ENCODE measurements at places on chromosomes 1 and 21. TPM values are rescaled to one million over a fixed set of nuclear protein-coding genes. Genes with fewer than 3 reads are reported as not detected.

VAV3 gene
- not detected for total RNA-seq

LCA5L gene
- 0.65 TPM for total RNA-seq

OLFML2B gene
- total RNA-seq = 14.5 TPM

C4BPA gene
- not detected for total RNA-seq

ST6GALNAC5 gene
- total RNA-seq = 0.09 TPM

TCHHL1 gene
- total RNA-seq = not detected

MYOG gene
- total RNA-seq = not detected

OR10J1 gene
- total RNA-seq = not detected

TNFRSF18 gene
- not detected for total RNA-seq

DNAH14 gene
- 33.9 TPM for total RNA-seq

CFHR4 gene
- not detected for total RNA-seq

- no peak for DNase-seq
Measured at GRCh38 chr1:3477241-3477995, 23.0 kb downstream of the ARHGEF16 start.

- no peak for DNase-seq
Measured at GRCh38 chr21:36075171-36075570, 5.3 kb downstream of the CBR1 start.

GRCh38 chr1:30043256-30043655, 680.1 kb downstream of the MATN1 start:
- no peak for DNase-seq

DNA sequence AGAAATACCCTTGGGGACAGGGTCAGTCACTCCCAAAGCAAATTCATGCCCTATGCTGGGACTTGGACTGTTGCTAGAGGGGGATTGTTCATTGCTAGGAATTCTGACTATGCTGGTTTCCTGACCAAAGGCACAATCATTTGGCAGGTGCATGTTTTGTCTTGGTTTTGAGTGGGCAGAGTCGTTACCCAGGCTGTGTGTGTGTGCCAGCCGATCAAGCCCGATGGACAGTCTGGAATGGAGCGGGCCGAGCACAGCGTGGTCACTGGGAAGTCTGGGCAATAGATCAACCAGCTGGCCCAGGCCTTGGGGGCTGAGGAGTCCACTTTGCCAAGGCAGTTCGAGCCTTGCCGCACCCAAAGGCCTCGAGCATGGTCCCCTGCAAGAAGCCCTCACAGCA, 60.9 kb downstream of the HTR6 start:
- no peak for DNase-seq

- DNase-seq = no peak
Measured at GRCh38 chr1:201142849-201143725, 11.2 kb downstream of the TMEM9 start.

DNA sequence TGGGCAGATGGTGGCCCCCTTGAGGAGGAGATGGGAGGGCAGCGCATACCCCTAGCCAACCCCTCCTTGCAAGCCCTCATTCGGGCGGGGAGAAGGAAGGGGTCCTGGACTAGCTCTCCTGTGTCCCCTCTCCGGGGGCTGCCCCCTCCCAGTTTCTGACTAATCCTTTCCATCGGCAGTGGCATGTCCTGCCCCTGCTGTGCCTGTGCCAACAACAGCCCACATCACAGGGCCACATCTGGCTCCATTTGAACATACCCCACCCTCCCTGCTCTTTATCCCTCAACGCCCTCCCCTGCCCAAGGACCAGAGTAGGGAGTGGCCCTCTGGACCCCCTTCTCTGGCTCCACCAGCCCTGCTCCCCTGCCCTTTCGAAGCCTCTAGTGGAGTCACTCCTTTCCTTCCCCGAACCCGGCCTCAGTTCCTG, 11.0 kb upstream of the LMNA start:
- peak; percentile 80 for DNase-seq

GRCh38 chr1:192147221-192147620, 11.0 kb upstream of the RGS18 start:
- DNase-seq = peak; percentile 39

DNA sequence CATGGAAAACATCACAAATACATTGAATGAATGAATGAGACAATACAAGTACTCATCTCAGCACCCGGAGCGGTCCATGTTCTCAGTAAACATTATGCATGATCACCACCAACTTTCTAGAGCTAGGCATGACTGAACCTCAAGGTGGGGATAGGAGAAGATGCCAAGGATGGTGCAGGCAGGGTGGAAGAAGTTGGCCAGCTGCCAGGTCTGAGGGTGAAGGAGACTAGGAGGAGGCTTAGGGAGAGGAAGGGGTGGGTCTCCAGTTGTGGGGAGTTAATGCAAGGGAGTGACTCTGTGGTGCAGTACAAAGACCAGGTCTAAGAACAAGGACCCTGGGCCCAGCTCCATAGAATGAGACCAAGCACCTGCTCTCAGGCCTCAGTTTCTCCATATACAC, 91.7 kb downstream of the MATN1 start:
- no peak for DNase-seq

- DNase-seq = peak; percentile 4
Measured at GRCh38 chr1:32618673-32619221, 31.6 kb downstream of the ZBTB8OS start.

- no peak for DNase-seq
Measured at GRCh38 chr1:78091215-78091813, 45.5 kb downstream of the GIPC2 start.

DNA sequence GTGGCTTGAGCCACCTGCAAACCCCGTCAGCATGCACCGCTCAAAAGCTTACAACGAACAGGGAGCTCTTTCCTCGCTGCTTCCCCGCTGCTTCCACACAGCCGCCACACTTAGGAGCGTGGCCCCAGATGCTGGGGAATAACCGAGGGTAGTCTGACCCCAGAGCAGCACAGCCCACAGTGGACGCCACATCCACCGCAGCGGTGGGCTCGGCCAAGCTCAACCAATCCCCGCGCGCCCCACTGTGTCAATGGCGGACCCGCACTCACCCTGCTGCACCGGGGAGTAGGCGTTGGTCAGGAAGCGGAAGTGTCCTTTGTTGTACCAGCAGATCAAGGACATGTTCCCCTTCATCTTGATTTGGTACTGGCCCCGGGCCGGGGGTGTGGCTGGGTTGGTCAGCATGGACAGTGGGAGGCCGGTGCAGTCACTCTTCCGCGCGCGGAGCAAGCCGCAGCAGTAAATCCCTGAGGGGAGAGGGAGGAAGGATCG, 93.5 kb downstream of the PGBD5 start:
- DNase-seq = no peak

- DNase-seq = no peak
Measured at GRCh38 chr1:198917226-198917625, 278.4 kb downstream of the PTPRC start.

DNA sequence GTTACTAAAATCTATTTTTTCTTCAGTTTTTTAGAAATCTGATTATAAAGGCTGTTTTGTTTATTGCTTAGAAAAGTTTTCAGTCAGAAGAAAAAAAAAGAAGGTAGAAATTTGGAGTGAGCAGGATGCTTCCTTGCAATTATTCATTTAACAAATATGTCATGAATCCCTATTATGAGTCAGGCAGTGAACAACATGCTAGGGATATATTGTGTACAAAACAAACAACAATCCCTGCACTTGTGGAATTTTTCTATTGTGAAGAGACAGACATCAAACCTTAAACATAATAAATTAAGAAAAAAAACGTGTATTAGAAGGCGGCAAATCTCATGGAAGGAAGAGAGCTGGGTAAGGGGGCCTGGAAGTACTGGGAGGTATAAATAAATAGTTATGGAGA, 664.1 kb upstream of the CAMK1G start:
- DNase-seq = peak; percentile 20

- DNase-seq = no peak
Measured at GRCh38 chr1:216549796-216550195, 126.5 kb upstream of the USH2A start.

DNA sequence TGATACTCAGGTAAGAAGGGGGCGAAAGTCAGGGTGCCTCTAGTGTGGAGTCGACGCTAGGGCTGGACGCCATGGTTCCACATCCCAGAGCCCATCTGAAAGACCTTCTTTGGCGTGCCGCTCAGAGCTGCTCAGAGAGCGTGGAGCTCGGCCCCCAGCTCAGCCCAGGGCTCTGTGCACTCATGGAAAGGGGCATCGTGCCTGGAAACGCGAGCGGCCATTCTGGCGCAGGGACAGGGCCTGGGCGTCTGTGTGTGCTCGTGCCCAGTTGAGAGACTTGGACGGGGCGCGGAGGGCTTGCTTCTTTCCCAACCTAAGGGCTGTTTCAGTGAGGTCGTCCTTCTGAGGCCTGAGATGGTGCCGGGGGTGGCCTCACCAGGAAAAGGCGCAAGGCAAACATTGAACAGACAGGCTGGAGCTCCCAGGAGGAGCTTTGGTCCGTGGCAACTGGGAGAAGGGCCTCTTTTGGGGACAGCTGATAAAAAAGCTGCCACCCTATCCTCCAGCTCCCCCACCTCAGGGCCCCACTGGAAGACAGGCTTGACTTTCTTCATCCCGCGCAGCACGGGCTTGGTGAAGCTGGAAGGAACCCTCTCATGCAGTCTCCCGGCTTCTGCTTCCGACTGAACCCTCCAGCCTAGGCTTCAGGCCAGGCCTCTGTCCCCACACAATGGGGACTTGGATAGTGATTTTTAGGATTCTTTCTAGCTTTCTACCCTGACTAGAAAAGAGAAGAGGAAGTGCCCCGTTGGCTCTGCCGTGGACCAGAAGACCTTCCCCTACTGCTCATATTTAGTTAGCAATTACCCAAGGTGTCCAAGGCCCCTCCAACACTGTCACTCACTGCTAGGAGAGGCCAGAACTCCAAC, 77.1 kb downstream of the CD58 start:
- DNase-seq = no peak

- no peak for DNase-seq
Measured at GRCh38 chr21:26281506-26281905, 110.9 kb upstream of the APP start.

DNA sequence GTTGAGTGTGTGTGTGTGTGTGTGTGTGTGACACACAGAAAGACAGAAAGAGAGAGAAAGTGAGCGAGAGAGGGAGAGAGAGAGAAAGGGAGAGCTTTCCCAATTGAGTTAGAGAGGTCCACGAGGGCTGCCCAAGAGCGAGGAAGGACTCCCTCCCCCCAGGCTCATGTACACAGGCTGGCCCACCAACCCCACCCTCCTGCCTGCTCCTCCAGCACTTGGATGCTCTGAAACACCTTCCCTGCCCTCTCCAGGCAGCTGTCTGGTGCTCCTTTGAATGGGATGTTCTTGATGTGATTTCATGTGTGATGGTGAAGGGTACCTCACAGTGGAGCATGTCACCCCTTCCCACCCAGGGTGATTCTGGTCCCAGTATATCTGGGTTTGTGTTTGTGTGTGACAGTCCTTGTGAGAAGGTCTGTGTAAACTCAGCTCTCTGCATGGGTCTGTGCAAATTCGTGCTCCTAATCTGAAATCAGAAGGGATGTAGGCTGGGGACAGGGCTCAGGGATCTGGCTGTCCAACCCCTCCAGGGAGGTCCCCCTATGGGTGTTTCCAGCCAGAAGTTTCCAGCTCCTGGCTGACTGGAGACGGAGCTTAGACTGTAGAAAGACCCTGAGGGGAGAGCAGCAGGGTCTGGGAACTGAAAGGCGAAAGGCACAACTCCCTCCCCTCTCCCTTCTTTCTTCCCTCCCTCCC, 6.8 kb upstream of the PEAR1 start:
- no peak for DNase-seq

- DNase-seq = no peak
Measured at GRCh38 chr1:970973-971730, 4.9 kb downstream of the PLEKHN1 start.

DNA sequence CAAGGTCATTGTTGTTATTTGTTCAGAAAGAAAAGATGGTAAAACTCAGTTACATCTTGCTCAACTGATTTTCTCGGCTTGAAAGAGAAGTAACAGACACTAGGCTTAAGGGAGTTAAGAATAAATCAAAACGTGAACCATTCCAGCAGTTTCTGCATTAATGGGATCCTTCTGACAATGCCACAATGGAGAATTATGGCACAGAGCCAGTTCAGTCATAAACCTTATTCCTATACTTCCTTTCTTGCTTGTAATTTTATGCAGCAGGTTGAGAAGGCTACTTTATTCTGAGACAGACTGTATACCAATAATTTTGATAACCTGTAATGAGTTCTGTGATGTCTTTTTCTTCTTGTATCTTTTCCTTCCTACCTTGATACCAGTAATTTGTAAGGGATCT, 167.0 kb downstream of the C1orf21 start:
- DNase-seq = no peak

- no peak for DNase-seq
Measured at GRCh38 chr1:2495546-2495945, 19.5 kb downstream of the PLCH2 start.

DNA sequence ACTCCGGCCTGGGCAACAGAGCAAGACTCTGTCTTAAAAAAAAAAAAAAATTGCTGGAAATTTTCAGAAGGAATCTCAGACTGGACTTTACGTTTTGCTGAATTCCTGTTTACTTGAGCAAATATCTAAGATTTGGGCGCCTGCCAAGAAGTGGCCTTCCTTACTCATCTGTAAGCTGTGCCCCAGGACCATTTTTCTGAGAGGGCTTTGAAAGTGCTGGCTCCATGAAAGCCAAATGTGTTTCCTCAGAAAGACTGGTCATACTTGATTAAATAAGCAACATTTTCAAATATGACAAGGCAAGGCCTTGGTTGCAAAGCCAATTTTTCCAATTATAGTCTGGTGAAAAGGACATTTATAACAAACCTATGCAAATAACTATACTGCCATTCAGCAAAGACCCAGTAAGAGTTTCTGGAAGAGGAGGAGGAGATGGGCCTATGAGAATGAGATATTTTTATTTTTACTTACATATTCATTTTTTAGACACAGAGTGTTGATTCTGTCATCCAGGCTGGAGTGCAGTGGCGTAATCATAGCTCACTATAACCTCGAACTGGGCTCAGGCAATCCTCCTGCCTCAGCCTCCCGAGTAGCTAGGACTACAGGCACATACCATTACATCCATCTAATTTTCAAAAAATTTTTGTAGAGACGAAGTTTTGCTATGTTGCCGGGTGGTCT, 56.3 kb upstream of the HTR1D start:
- DNase-seq = peak; percentile 85
